D341Med (cell line): ENCODE measurements at places on chromosomes 5 and 9.

DNA sequence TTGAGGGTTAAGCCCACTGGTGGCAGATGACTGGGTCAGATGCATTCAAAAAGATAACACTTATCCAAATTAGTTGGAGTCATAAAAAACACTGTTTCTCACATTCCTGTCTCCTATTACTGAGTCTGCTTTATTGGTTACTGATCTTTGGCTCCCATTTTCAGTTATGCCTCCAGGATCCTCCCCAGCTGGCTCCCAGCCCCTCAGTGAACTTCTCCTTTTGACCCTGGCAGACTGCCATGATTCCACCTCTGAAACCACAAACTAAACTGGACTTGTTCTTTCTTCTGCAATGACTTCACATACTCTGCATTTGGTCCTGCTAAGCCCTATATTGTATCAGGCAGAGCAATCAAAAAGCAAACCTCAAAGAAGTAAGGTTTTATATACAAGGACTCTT is 860.8 kb upstream of the DMAC1 start:
- no peak for DNase-seq

DNA sequence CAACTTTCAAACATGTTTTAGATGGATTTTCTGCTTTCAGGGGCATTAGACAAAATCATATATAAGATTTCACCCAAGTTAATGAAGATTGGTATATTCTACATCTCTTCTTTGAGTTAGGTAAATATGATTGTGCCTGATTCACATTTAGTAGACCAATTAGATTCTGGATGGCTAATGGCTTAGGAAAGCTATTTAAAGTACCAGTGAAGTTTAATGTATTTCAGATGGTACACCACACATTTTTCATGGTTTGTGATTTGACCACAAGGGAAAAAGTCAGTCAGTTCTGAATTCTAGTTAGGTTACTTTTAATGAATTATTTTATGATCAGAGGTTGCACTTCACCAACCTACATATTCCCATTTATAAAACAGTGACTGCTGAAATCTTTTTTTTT is 409.7 kb downstream of the ADGRV1 start:
- DNase-seq = no peak

- no peak for DNase-seq
Measured at GRCh38 chr5:153678617-153679329, 188.3 kb downstream of the GRIA1 start.

GRCh38 chr9:92668746-92669526 is 995 bp downstream of the IPPK start:
- no peak for DNase-seq

- no peak for DNase-seq
Measured at GRCh38 chr5:152855441-152855840, 450.4 kb upstream of the NMUR2 start.

DNA sequence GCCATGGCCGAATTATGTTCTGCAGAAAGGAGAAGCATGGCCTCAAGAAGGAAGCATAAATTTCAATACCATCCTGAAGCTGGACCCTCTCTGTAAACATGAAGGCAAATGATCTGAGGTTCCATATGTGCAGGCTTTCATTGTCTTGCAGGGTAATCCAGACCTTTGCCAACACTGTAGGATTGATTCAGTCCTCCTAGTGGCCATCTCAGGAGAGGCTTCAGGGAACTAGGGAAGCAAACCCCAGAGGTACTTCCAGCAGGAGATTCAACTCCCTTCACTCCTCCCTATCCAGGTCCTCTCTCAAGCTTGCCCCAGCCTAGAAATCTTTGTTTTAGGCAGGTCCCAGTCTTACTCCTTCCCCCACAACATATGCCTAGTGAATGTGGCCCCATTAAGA is 99.3 kb upstream of the HCN1 start:
- DNase-seq = no peak

GRCh38 chr5:96734871-96735325 is 72.7 kb downstream of the CAST start:
- DNase-seq = no peak

GRCh38 chr5:16856531-16856930 is 79.6 kb downstream of the MYO10 start:
- DNase-seq = no peak

DNA sequence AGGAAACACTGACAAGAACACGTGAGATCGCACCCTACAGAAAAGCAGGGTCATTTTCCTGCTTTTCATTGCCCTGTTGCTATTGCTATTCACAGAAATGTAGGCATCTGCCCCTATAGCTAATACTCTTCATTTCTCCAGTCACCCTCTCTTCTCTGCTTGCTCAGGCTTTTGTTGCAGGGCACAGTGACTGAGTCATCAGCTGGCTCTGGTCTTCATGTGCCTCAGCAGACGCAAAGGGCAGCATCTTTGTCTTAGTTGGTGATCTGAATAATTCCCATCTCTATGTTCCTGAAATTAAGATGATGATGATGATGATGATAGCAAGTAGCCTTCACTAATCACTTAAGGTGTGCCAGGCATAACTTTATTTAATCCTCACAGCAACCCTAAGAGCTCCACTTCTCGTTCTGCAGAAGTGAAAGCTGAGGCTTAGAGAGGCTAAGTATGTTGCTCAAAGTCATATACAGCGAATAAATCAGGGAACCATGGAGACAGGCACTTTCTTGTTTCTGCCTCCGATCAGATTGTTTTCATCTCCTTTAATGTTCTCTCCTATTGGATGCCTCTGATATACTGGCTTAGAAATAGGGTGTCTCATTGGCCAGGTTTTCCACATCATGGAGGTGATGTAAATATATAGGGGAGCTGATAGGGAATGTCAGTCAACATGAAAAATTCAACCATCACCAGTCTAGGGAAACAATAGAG is 133.0 kb upstream of the STK32A start:
- no peak for DNase-seq

- DNase-seq = no peak
Measured at GRCh38 chr5:157486861-157487260, 26.8 kb downstream of the NIPAL4 start.

DNA sequence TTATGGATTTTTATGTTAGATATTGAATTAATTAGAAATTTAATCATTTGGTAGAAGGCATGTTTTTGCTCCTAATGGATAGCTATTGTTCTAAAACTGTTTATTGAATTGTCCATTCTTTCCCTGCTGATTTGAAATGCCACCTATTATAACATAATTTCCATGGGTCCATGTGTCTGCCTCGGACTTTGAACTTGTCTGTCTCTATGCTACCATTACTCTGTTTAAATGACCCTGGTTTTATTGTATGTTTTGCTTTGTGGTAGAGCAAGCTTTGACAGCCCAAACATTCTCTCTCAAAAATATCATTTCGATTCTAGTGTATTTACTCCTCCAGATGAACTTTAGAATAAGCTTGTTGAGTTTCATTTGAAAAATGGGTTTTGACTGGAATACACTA is 120.6 kb downstream of the ARHGEF28 start:
- no peak for DNase-seq

GRCh38 chr5:132259069-132259851 is 1.8 kb downstream of the PDLIM4 start:
- peak; percentile 27 for DNase-seq

- DNase-seq = no peak
Measured at GRCh38 chr9:129406278-129407225, 214.3 kb downstream of the C9orf50 start.

GRCh38 chr9:35364817-35365585 is 124.9 kb upstream of the RUSC2 start:
- DNase-seq = no peak

- peak; percentile 96 for DNase-seq
Measured at GRCh38 chr5:126594748-126595485, at the start of gene ALDH7A1. Gene ALDH7A1, minus strand, starts transcription at chr5:126595219. Its CDS starts 21 bp downstream, at chr5:126595198.

- DNase-seq = no peak
Measured at GRCh38 chr9:133276001-133276884, 1.2 kb upstream of the ABO start.

DNA sequence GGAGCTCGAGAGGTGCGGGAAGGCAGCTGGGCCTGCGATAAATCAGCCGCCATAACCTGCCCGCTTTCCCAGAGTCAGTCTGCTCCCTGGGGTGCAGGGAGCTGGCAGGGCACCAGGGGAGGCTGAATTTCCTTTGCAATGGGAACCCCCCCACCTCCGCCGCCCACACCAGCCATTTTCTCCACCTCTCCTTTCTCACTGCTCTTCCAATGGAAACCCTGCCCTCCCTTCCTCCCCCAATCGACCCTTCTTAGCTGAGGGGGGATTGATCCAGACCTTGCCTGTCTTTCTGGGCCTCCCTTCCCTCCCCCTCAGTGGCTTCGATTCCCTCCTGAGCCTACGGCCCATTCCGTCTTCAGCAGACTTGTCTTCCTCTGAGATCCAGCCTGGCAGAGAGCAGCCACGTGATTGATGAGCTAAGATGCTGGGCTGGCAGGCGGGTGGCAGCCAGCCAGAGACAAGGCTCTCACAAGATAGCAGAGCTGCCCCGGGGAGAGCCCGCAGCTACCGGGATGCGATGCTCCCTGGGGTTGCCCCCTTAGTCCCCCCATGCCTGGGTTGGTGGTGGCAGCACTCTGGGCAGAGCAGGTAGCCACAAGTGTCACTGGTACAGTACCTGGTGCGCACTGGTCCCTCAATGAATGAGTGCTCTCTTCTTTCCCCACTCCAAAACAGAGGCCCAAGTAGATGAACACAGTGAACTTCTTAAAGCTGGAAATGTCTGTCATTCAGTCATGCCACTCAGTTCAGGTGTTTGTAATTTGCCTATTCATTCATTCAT is 53.7 kb upstream of the FABP6 start:
- peak; percentile 84 for DNase-seq

GRCh38 chr5:3002230-3002629 is 250.8 kb upstream of the IRX2 start:
- no peak for DNase-seq

- no peak for DNase-seq
Measured at GRCh38 chr5:137466889-137467288, 32.2 kb downstream of the SPOCK1 start.

- no peak for DNase-seq
Measured at GRCh38 chr9:88106492-88106891, 31.8 kb downstream of the SPATA31C2 start.

DNA sequence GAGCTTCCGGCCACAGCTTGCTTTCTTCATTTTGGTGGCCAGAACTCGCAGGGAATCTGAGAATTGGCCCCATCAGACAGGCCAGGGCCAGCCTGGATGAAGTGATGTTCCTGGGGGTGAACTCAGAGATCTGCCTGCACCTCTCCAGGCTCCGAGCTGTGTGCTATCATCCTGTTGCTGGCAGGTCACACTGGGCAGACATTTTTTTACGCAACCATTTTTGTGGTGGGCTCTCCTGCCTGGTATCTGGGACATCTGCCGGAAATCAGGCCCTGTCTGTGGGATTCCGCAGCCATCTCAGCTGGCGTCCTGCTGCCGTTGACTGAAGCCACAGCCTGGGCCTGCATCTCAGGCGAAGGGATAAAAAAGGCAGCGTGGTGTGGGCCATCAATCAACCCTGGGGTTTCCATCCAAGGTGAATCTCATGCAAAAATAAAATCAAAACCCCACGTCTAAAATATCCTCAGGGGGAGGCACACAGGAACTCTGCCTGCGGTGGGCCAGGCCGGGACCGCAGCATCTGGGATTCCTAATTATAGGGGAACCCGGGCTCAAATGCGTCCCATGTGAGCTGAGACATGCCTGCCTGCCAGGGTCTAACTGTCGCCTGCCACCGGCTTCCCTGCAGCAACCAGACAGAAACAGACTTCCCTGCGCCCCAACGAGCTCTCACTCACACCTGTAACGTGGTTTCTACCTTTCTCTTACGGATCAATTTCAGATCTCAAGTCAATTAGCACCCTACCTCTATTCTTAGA is 174.3 kb downstream of the SYK start:
- DNase-seq = no peak

DNA sequence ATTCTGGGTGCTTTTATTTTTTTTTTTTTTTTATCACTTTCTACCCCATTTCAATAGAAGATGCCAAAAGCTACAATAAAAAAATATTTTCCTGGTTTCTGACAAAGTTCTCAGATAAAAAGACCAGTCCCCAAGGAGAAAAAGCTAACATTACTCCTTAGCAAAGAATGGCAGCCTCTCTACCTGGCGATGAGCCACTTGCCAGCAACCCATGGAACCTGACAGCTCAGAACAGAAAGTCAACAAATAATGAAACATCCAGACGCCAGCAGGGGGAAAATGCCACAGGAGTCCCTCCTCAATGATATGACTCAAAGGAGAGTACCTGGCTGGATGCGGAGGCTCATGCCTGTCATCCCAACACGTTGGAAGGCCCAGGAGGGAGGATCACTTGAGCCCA is 123.2 kb downstream of the MYO10 start:
- no peak for DNase-seq

- DNase-seq = no peak
Measured at GRCh38 chr9:136531186-136531903, 14.5 kb downstream of the NOTCH1 start.

DNA sequence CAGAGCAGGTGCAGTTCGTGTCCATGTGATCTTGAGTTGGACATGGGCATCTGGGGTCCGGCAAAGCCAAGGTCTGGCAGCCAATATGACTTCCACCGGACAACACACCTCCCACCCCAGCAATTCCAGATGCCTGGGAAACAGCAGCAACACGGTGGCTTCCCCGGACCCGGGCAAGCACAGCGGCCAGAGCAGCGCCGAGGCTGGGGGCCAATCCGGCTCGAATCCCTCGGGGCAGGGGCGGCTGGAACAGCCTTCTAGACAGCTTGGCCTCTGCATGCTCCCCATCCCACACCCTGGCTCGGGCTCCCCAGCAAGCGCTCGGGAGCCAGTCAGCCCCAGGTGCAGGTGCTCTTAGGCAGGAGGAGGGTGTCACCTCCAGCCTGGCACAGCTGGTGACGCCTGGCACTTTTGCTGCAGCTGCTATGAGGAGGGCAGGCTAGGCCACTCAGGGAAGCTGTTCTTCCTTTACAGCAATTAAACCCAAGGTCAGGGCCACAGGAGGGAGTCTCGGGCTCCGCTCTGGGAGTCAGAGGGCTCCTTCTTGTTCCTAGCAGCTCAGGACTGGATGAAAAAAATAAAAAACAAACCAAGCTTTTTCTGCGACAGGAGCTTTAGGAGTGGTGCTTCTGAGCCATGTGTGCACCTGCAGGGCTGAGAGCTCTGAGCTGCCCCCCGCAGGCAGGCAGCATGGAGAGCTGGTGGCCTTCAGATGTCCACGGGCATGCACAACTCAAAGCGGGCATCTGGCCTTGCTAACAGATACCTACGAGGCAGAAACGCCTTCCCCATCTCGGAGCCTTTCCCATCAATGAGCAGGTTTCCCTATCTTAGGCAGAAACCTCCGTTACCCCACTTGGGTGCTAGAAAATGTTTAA is 28.2 kb downstream of the DBH start:
- DNase-seq = no peak

DNA sequence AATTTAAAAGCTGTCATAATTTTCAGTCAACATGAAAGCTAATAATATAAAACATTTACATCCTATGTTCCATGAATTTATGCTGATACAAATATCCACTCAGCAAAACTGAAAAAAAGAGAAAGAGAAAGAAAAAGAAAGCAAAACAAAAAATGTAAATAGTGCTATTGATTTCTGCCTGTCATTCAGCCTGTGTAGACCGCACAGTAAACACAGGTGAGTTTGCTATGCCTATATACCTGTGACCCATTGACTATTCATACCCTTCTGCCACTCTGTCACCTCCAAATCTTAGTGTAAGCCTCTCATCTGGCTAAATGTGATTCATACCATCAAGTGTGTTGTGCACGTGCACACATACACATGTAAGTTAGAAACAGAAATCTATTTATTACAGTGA is 359.0 kb upstream of the RORB start:
- no peak for DNase-seq
